T-helper 1 cell (primary cell): ENCODE measurements at places on chromosomes 4 and X.
A peak's percentile ranks its signal among the peaks of the same experiment; 100 is the strongest.

DNA sequence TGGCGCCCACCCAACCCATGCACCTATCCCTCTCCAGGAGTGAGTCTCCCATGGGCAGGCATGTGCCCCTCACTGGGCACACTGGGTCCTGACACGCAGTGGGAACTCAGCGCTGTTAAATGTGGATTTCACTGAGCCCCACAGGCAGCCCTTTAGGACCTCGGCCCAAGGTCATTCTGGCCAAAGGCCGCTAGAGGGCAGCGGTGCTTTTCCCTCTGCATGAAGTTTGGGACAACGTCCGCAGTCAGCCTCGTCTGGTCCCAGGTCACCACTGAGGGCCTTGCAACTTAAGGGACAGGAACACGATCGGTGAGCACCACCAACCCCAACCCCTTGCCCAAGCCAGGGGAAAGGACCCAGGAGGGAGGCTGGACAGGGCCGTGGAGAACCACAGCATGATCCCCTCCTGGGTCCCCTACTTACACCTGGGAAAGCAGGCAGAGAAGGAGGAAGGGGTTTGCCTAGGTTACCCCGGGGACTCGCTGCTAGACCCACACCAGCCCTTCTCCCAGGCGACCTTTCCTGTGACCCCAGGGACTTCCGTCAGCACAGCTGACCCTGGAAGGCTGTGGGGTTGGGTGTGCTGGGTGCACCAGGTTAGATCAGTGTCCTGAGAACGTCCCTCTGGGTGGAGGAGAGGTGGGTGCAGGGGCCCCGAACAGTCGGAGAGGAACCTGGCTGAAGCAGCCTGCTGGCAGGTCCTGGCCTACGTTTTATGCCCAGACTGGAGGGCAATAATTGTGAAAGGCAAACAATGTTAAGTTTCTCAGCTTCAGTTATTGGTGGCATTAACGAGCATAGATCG, 24.0 kb downstream of the CYTL1 start:
- DNase-seq, result no peak

DNA sequence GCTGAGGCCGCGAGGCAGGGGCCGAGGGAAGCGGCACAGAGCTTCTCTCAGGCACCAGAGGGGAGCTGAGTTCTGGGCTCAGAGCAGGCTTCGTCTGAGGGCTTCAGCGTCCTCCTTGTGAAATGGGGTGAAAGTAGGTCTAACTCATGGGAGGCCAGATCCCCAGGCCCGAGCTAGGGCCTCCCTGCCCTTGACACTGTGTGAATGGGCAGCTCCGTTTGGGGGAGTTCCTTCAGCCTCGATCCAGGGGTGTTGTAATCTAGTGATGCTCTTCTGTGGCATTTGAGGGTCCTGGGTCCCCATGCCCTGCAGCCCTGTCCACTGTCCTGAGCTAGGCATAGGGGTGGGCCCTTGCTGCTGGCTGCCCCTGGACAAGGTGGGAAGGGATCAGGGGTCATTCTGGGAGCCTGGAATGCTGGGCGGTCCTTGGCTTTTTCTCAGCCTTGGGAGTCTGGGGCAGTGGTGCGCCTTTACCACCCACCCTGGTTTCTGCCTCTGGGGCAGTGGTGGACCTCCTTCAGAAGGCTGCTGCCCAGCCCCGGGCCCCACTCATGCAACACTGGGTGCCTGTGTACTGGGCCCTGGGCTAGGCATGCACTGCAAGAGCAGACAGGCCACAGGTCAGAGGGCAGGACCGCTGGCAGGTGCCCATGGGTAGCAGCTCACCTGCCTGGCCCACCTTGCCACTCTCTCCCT, 4.1 kb downstream of the SH3BP2 start:
- no peak for DNase-seq

- DNase-seq, result no peak
Measured at GRCh38 chr4:83618991-83619645, 83.2 kb downstream of the GPAT3 start.

DNA sequence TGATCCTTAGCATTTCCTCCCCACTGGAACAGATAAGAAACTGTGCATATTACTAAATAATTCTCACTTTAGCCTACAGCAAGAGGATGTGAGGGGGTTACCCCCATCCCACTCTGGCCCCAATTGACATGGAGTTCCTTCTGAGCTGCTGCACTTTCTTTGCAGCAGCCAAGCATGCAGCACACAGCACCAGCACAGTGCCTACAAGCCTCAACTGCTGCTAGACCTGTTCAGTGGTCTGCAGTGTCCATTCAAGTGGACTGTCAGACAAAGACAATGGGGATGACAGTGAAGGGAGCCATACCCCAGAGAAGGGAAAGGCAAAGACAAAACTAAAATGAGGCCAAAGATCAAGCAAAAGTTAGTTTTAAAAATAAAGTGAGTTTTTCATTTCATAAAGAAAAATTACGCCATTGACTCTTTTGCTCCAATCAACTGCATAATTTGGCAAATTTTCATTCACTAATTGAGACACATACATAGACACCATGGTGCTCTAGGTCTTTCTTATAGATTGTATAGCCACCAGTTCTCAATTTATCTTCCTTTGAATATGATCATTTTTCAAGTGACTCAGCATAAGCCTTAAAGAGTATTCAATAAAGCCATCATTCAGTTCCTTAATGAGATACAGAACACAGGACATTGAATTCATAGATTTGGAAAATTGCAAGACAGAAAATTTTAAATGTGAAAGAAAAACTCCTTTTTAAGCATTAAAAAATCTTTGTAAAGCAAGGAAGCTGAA, 410.6 kb downstream of the HNRNPD start:
- no peak for DNase-seq

DNA sequence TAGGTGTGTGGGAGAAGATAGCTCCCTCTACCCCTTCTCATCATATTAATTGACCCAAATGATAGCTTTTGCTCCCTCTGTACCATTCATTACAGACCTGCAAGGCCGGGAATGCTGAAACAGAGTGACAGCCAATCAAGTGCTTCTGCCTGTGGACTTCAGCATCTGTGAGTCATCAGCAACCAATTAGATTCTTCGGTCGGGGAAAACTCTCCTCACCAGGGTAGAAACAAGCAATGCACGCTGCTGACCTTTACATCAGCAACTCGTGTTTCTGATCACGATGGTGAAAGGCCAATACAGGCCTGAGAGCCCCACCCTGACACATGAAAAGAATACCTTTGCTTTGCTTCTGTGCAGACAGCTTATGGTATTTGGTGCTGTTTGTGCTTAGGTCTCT, 347.2 kb upstream of the DDX53 start:
- no peak for DNase-seq

GRCh38 chr4:83503974-83504373, 19.1 kb upstream of the ABRAXAS1 start:
- DNase-seq, result no peak

DNA sequence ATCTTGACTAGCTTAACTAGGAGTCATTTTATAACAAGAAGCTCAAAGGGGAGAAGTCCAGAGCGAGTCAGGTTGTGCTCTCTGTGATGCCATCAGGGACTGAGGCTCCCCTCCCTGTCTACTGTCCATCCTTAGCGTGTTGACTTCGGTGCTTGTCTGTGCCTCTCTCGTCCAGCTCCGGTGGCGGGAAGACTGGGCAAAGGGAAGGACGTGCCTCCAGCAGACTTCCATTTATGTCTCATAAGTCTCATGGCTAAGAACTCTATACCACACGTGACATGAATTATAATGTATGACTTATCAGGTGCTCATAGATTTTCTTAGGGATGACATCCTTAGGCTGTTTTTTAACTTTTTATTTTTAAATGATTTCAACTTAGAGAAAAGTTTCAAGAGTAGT, 92.6 kb upstream of the TLR2 start:
- no peak for DNase-seq

DNA sequence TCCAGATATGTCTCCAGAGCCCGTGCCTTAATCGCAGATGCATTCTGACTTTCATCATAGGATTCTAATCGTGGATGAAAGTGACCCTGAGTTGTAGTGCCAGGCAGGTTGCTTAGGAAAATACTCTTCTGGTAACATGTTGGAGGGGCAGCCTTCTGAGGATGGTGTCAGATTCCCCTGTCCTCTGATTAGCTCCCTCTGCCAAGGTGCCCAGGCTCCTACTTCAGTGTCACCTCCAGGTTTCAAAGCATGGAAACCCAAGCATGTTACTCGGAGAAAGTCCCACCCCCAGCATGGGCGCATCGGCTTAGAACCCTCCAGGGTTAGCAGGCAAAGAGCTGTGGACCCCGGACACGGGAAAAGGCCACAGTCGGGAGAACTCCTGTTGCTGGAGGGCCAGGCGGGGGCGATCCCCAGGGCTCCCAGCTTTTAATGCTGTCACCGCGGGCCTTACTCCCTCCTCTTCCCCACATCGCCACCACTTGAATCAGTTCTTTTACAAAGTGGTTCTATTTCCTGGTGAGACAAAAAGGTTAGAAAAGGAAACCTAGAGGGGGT, 44.5 kb downstream of the TRIM2 start:
- DNase-seq, result no peak

- no peak for DNase-seq
Measured at GRCh38 chr4:61517144-61517543, 317.0 kb downstream of the ADGRL3 start.

DNA sequence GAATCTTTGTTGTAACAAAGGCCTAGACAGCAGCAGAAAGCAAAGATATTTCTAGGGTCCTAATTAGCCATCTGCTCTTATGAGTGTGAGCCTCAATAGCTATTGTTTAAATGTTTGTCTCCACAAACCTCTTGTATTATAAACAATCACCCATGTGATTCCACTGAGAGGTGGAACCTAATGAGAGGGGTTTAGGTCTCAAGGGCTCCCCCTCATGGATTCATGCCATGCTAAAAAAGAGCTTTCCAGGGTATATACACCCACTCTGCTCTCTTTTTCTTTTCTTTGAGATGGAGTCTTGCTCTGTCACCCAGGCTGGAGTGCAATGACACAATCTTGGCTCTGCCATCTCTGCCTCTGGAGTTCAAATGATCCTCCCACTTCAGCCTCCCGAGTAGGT, 42.1 kb downstream of the TRIM61 start:
- no peak for DNase-seq

GRCh38 chrX:1537031-1537715, at the start of gene P2RY8:
TSS of gene P2RY8 (minus strand) at chrX:1537185. CDS start at chrX:1466558, 70,627 bp downstream.
- DNase-seq, result peak; percentile 54

GRCh38 chr4:138749303-138749702, 266.3 kb upstream of the NOCT start:
- DNase-seq, result no peak

DNA sequence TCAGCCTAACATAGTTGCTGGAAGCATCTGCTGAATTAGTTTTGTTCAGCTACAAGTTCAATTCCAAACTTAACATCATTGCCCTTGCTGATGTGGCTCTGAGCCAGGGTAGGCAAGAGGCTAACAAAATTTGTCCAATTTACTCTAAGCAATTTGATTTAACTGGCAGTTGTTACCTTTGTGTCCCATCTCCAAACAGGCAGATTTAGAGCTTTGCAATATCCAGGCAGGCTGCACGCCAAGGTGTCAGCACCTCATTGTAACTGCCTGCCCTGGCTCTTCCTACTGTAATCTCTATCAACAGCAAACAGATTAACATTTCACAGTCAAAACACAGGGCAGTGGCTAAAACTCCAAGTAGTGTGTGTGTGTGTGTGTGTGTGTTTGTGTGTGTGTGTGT, 2070.6 kb downstream of the PCDH7 start:
- no peak for DNase-seq

GRCh38 chr4:115334736-115335411, 221.5 kb upstream of the NDST4 start:
- DNase-seq, result no peak

- no peak for DNase-seq
Measured at GRCh38 chr4:74682567-74683359, 111.6 kb downstream of the BTC start.

GRCh38 chrX:53195401-53195800, 29.6 kb downstream of the KDM5C start:
- no peak for DNase-seq

- DNase-seq, result no peak
Measured at GRCh38 chr4:2733844-2734574, 22.1 kb downstream of the TNIP2 start.

DNA sequence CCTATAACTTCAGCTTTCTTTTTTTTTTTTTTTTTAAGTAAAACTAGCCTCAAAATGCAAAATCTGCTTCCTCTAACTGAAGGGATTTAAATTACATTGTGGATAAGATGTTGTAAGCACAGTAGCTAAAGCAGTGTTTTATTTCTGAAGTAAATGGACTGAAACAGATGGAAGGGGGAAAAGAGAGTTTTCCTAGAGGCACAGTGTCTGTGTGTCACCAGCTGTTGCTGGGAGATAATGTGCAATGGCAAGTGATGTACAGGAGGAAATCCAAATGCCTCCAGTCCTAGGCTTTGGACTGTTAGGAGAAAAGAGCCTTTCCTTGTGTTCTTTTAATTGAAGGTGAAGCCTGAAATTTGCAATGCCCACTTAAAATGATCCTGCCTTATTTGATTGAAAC, 672.1 kb downstream of the GRXCR1 start:
- DNase-seq, result no peak

- no peak for DNase-seq
Measured at GRCh38 chr4:127261476-127261875, 371.3 kb upstream of the INTU start.

- DNase-seq, result no peak
Measured at GRCh38 chr4:99845708-99846469, 29.3 kb downstream of the DAPP1 start.

- no peak for DNase-seq
Measured at GRCh38 chrX:21266949-21267348, 107.3 kb upstream of the CNKSR2 start.

DNA sequence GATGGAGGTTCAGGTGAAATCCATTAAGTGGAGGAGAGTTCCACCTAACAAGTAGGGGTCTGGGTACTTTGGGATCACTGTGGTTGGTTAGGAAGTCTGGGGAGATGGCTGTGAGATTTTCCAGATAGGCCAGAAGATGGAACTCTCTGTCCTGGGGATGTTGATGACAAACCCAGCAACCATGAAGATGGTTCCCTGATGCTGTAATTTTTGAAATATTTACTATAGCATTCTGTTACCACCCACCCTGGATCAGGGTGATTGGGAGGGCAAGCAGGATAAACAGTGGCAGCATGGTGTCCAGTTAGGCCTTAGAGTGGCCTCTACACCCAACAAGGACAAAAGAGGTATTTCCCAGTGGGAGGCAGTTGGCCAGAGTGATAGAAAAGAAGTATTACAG, 15.9 kb upstream of the NELFA start:
- DNase-seq, result no peak

- DNase-seq, result no peak
Measured at GRCh38 chr4:22987870-22988269, 295.1 kb downstream of the GBA3 start.

GRCh38 chrX:18920079-18920478, 63.8 kb downstream of the PHKA2 start:
- no peak for DNase-seq

DNA sequence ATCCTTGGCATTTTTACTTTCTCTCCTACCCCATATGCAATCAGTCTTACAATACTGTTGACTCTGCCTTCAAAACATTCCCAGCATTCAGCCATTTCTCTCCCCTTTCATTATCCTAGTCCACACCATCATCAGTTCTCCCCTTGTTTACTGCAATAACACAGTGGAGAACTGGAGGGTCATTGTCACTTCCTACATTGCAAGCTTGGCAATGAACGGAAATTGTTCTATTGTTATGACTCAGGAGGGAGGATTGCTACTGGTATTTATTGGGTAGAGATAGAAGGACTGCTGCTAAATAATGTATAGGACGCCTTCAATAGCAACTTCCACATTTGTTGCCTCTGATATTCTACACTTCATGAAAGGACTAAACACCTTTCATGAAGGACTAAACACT, 231.8 kb downstream of the BANK1 start:
- DNase-seq, result no peak

GRCh38 chrX:12443534-12444098, 305.3 kb downstream of the FRMPD4 start:
- DNase-seq, result no peak
